HepG2 (cell line): ENCODE measurements at places on chromosomes 5 and 9. TPM values are rescaled to one million over a fixed set of nuclear protein-coding genes. Genes with fewer than 3 reads are reported as not detected.
A peak's percentile ranks its signal among the peaks of the same experiment; 100 is the strongest.

DNA sequence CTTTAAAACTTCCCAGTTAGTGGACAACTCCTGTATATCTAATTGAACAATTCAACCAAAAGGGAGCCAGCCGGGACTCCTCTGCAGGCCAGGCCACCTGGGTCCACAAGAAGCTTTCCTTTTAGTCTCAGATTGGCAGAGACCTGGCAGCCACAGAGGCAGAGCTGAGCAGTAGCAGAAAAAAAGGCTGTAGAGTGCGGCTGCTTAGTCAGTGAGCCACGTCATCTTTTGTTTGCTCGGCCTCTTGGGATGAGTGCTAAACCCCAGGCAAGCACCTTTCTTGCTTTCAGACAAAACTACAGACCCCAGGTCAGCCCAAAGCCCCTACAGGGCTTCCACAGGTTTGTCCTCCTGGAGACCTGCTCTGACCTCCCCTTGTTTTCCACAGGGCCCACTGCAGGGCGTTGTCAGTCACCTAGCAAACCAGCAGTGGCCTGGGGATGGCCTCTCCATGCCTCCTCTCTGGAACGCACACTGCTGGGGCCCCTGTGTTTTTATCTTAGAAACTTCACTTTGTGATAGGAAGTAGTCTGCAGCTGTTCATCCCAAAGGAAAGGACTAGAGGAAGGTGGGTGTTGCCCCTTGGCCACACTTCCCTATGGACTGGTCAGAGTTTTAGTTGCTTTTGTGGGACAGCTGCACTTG lies 49.9 kb downstream of the SHB start:
- H3K4me1 ChIP-seq, result peaks cover 83% of the 10 kb centered on the region
- H3K27me3 ChIP-seq, result no peaks in the 10 kb centered on the region
- H3K4me3 ChIP-seq, result no peak overlapping the region
- H3K27ac ChIP-seq, result peak overlapping the region; percentile 68

Gene LVRN
- 0.09 and 0.14 TPM in 2 replicates for total RNA-seq

DNA sequence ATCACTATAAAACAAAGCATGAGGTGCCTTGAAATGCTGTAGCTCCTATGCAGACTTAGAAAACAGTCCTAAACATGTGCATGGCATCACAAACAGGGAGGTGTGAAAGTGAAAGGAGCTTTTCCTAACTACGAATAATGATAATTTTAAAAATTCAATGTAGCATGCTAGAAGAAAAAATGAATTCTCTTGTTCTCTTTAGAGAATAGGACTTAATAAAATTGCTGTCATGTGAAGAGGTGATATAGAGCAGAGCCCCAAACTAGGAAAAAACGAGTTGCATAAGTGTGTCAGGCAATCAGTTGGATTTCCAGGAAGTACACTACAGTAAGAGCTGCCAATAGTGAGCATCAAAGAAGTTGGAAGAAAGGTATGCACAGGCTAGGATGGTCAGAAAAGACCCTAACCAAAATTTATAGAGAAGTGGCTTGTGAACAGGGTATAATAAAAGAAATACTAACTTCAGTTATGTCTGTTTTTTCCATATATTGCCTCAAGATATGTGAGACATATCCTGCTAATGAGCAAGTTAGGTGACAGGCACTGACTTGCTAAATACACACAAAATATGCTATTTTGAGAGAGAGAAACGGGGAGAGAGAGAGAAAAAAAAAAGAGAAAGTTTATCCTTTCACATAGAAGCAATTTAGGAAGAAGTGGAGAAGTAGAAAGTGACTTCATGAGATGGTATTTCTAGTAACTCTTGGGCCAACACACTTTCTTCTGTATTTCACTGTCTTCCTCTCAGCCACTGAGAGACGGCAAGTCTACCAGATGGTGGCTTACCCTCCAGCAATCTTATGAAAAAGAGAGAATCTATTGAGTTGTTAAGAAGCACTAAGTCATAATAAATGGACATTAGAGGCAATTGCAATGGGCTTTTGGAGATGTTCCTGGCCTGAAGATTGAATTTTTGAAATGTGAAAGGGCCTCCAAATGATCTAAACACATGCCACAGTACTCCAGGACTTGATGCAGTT lies 18.0 kb downstream of the ITGA2 start:
- H3K4me3 ChIP-seq, result no peak overlapping the region
- peaks cover 6% of the 10 kb centered on the region for H3K36me3 ChIP-seq
- DNase-seq, result no peak
- H3K27ac ChIP-seq, result peak overlapping the region; percentile 21
- peaks cover 99% of the 10 kb centered on the region for H3K4me1 ChIP-seq

Gene GMCL2
- total RNA-seq, result not detected in 2 replicates

DNA sequence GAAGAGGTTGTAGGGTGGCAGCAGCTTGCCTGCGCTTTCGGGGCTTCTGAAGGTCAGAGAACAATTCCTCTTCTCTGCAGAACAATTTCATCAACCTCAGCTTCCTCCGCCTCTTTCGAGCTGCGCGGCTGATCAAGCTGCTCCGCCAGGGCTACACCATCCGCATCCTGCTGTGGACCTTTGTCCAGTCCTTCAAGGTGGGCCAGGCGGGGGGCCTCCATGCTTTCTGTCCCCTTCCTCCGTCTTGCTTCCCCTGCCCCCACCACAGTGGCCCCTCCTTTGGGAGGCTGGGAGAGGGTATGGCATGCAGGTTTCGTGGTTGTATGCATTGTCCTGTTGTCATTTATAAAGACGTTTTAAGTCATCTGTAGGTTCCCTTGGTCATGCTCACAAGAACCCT lies 195.8 kb downstream of the CACNA1B start:
- H3K4me1 ChIP-seq, result no peaks in the 10 kb centered on the region
- H3K4me3 ChIP-seq, result no peak overlapping the region
- peaks cover 84% of the 10 kb centered on the region for H3K27me3 ChIP-seq
- H3K27ac ChIP-seq, result no peak overlapping the region
- DNase-seq, result no peak
- no peaks in the 10 kb centered on the region for H3K36me3 ChIP-seq

DNA sequence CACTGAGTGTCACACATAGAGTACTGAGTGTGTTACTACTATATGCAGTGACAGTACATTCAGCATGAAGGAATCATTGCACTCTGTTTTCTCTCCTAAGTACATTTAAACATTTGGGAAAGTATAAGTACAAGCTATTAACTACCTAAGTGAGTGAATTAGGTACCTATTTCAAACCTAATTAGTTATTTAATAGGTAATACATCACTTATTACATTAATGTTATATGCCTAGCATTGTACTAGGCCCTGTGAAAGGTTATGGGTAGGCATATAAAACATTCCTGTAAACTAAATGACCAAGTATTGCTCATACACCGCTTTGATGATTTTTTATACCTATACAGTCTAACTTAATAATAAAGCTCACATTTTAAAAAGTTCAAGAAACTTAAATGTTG lies 25.7 kb upstream of the PPP3R2 start:
- no peaks in the 10 kb centered on the region for H3K36me3 ChIP-seq
- H3K27me3 ChIP-seq, result no peaks in the 10 kb centered on the region; the same call in 2 of the 3 replicates
- H3K4me1 ChIP-seq, result no peaks in the 10 kb centered on the region
- no peak overlapping the region for H3K4me3 ChIP-seq

GRCh38 chr9:101706261-101706798 lies 32.1 kb downstream of the GRIN3A start:
- no peak overlapping the region for H3K4me3 ChIP-seq
- H3K27me3 ChIP-seq, result no peaks in the 10 kb centered on the region
- H3K4me1 ChIP-seq, result no peaks in the 10 kb centered on the region

DNA sequence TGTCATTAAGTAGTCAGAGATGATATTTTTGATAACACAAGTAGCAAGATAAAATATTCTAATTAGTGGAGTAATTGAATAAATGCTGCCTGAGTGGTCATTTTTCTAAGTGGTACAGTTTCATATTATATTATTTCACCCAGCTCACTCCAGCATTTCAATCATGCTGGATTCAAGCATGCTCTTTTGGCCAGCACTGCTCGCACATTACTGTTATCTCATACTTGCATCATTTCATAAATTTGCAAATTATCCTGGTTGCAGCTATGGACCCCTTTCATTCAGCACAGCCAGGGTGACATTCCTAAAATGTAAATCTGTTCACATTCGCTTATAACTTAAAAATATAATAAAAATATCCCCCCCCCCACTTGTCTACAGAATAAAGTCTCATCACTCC lies 520.8 kb upstream of the CYLC2 start:
- H3K36me3 ChIP-seq, result no peaks in the 10 kb centered on the region
- H3K4me1 ChIP-seq, result no peaks in the 10 kb centered on the region
- H3K4me3 ChIP-seq, result no peak overlapping the region
- no peak overlapping the region for H3K27ac ChIP-seq
- no peak for DNase-seq

Gene SHOC1
- total RNA-seq, result not detected in 2 replicates

GRCh38 chr9:120152295-120152694 lies 427.7 kb downstream of the CDK5RAP2 start:
- no peaks in the 10 kb centered on the region for H3K36me3 ChIP-seq
- H3K27ac ChIP-seq, result no peak overlapping the region
- no peaks in the 10 kb centered on the region for H3K27me3 ChIP-seq

- H3K36me3 ChIP-seq, result no peaks in the 10 kb centered on the region
- H3K4me3 ChIP-seq, result no peak overlapping the region
- no peaks in the 10 kb centered on the region for H3K27me3 ChIP-seq
- no peak overlapping the region for H3K27ac ChIP-seq
- H3K4me1 ChIP-seq, result no peaks in the 10 kb centered on the region
Observed at GRCh38 chr5:157217289-157218024, 36.8 kb downstream of the ITK start.

GRCh38 chr5:82719368-82719767 lies 357.8 kb downstream of the TMEM167A start:
- no peaks in the 10 kb centered on the region for H3K36me3 ChIP-seq
- DNase-seq, result no peak
- H3K27me3 ChIP-seq, result no peaks in the 10 kb centered on the region
- no peaks in the 10 kb centered on the region for H3K4me1 ChIP-seq
- H3K4me3 ChIP-seq, result no peak overlapping the region
- H3K27ac ChIP-seq, result no peak overlapping the region

Gene ZBTB26
- 4.5 and 5.6 TPM in 2 replicates for total RNA-seq

DNA sequence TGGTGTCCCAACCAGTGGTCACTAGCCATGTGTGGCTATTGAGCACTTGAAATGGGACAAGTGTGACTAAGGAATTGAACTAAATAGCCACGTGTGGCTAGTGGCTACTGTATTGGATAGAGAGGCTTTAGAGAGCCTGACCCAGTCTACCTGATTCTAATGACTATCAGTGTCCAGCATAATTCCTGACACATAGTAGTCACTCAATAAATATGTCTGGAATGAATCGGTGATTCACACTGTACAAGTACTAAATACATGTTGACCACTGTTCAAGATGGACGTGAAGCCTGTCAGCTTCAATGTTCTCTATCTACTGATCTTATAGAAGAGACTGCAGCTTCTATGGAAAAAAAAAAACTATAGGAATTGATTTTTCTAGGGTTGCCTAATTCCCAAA lies 57.7 kb upstream of the MAST4 start:
- H3K27ac ChIP-seq, result no peak overlapping the region
- H3K4me1 ChIP-seq, result no peaks in the 10 kb centered on the region
- no peaks in the 10 kb centered on the region; the same call in 2 of the 3 replicates for H3K27me3 ChIP-seq
- no peaks in the 10 kb centered on the region for H3K36me3 ChIP-seq

Gene MOCS2
- total RNA-seq, result 41.9 and 53.5 TPM in 2 replicates

GRCh38 chr9:35868933-35869332 lies 1.3 kb downstream of the OR13J1 start:
- H3K4me3 ChIP-seq, result no peak overlapping the region
- H3K36me3 ChIP-seq, result no peaks in the 10 kb centered on the region
- 0 out of 2 replicates have a peak, but pooled peaks cover 1% of the 10 kb centered on the region for H3K27me3 ChIP-seq

DNA sequence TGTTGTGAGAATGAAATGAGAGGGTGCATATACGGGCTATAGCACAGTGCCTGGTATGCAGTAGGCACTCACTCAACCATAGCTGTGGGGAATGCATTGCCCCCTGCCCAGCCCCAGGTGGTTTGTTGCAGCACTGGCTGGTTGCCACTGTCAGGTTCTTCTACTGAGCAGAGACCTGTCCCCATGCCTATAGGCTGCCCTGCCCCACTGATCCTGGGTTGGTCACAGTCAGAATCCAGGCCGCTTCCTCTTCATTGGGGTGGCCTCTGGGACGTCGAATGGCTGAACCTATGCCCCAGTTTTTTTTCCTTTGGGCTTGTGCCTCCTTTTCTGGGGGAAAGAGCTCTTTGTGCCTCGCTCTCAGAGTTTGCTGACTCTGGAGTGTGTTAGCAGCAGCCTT lies 74.6 kb downstream of the RGS3 start:
- no peak overlapping the region for H3K4me3 ChIP-seq
- no peaks in the 10 kb centered on the region for H3K27me3 ChIP-seq
- H3K36me3 ChIP-seq, result peaks cover 40% of the 10 kb centered on the region
- no peak overlapping the region for H3K27ac ChIP-seq
- H3K4me1 ChIP-seq, result no peaks in the 10 kb centered on the region

DNA sequence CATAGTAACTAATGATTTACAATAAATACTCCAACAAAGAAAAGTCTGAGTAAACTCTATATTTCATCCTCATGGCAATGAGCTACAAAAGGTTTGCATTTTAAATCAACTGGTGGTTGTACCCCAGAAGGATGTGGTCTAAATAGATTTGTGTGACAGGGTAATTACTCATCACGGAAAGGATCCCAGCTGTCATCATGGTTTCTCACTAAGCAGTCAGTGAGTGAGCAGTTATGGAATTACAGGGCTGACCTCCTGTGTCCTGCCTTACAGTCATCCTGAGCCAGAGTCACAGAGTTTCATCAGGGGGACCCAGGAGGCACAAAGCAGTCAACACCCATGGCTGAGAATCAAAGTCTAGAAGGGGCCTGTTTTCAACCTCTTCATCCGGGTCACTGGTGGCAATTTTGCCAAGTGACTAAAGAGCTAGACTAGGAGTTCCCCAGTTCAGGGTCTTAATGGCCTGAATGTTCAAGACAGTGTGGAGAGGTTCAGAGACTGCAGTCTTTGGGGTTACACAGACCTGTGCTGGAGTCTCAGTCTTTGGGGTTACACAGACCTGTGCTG lies 210.7 kb upstream of the SLC24A2 start:
- no peak overlapping the region for H3K4me3 ChIP-seq
- no peaks in the 10 kb centered on the region for H3K4me1 ChIP-seq
- H3K27me3 ChIP-seq, result no peaks in the 10 kb centered on the region
- H3K36me3 ChIP-seq, result no peaks in the 10 kb centered on the region
- no peak overlapping the region for H3K27ac ChIP-seq
